ENCODE measurements at places on chromosomes 16 and 17. TPM values are rescaled to one million over a fixed set of nuclear protein-coding genes. Genes with fewer than 3 reads are reported as not detected.

TP53TG3B gene
- polyA plus RNA-seq = not detected

GRCh38 chr17:20263595-20263994, 203.7 kb downstream of the LGALS9B start:
- peak; percentile 38 for DNase-seq

DNA sequence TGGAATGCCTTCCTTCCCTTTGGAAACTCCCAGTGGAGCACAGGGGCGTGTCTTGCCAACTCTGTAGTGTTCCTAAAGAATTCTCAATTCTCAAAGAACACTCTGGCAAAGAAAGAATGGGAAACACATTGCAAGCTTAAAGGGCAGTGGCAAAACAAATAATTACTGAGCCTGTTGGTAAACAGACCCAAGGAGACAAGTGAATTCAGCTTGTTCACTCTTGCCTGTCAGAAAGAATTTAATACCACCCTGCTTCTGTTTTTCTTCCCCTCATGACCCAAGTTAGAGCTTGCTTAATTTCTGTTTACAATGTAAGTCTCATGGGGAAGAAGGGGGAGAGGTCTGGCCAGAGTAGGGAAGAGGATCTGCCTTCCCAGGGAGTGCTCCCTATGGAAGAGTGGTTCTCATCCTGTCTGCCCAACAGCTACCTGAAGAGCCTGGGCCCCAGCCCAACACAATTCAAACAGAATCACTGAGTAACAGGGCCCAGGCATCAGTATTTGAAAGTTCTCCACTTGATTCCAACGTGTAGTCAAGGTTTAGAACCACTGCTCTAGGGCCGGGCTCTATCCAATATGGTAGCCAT, 386.0 kb downstream of the SLC39A11 start:
- DNase-seq = no peak

DNA sequence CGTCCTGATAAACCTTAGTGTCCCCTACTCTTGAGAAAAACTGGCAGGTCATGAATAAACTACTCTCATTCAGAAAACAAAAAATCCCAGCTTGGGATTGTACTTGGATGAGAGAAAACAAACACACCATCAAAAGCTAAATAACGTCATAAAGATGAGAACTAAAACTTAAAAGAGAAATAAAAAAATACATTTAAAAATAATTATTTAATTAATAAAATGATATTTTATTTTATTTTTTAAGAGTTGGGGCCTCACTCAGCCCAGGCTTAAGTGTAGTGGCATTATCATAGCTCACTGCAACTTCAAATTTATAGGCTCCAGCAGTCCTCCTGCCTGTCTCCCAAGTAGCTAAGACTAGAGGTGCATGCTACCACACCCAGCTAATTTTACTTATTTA, 125.4 kb upstream of the CA10 start:
- DNase-seq = no peak

GRCh38 chr17:56624912-56625311, 31.4 kb downstream of the NOG start:
- DNase-seq = no peak

DNA sequence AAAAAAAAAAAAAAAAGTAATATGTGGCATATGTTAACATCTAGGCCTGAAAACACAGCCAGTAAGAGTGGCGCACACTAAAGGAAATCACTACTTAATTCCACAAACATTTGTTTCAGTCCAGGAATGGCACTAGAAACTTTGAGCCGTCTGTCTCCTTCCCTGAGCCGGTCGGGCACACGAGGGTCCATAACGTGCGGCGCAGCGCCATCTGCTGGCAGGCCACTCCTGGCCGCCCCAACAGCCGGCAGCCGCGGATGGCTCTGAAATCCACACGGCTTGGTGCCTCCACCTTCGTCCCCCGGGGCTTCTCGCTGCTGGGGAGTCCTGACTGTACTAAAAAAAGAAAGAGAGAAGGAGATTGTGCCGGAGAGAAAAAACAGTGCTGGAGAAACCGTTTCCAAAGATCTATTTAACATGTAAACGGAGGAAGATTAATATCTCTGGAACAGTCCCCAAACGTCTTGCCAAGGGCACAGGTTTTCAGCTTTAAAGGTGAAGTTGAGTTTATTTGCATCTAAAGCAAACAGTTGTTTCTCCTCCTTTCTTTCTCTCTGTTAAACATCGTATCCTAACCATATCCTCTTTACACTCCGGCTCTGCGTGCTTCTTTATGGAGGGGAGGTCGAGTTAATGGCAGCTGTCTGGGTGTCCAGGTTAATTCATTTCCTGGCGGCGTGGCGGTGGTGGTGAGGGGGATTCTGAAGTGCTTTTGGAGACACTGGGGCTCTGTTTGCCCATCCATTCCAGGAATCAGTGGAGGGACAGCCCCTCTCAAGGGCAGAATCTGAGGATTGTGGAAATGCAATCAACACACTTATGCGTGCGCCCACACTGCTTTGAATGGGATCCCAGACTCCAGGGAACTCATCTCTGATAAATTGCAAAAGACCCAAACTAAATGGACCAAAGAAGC, 611.3 kb upstream of the SALL1 start:
- DNase-seq = peak; percentile 85

GRCh38 chr16:24689128-24689527, 40.3 kb upstream of the TNRC6A start:
- DNase-seq = no peak

DNA sequence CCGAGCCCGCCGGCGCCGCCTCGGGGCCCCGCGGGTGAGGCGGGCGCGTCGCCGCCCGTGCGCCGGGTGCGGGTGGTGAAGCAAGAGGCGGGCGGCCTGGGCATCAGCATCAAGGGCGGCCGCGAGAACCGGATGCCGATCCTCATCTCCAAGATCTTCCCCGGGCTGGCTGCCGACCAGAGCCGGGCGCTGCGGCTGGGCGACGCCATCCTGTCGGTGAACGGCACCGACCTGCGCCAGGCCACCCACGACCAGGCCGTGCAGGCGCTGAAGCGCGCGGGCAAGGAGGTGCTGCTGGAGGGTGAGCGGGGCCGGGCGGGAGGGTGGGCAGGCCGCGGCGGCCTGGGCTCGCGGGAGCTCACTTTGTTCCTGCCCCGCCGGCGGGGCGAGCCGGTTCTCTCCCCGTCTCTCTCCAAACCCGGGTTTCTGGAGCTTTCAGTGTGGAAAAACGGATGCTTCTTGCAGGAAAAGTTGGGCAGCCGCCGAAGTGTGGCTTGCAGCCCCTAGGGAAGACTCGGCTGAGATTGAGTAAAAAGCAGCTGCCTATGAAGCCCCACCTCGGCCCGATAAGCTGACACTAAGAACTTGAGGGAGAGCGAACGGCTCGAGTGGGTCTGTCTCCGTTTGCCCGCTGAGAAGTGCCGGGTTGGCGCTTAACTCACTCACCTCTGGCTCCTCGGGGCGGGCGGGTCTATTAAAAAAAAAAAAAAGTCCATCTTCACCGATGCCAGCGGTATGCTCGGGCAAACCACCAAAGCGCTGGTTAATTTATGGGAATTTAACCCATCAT, 677 bp downstream of the SNTB2 start:
- DNase-seq = no peak

DNA sequence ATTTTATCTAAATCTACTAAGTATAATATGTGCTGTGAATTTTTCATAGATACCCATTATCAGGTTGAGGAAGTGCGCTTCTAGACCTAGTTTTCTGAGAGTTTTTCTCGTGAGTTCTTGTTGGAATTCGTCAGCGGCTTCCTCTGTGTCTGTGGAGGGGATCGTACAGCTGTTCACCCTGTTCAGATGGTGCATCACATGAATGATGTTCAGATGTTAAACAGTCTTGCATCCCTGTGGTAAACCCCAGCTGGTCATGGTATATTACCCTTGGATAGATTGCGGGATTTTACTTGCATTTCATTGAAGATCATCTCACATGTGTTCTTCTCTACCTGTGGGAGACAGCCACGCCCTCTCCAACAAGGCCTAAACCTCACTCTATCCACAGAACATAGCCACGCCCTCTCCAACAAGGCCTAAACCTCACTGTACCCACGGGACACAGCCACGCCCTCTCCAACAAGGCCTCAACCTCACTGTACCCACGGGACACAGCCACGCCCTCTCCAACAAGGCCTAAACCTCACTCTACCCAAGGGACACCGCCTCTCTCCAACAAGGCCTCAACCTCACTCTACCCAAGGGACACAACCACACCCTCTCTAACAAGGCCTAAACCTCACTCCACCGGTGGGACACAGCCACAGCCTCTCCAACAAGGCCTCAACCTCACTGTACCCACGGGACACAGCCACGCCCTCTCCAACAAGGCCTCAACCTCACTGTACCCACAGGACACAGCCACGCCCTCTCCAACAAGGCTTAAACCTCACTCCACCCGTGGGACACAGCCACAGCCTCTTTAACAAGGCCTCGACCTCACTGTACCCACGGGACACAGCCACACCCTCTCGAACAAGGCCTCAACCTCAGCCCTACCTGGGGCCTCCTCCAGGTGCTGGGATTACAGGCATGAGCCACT, 180.2 kb upstream of the CHMP6 start:
- no peak for DNase-seq

GRCh38 chr17:5272322-5272721, 9.8 kb upstream of the RABEP1 start:
- DNase-seq = no peak

DNA sequence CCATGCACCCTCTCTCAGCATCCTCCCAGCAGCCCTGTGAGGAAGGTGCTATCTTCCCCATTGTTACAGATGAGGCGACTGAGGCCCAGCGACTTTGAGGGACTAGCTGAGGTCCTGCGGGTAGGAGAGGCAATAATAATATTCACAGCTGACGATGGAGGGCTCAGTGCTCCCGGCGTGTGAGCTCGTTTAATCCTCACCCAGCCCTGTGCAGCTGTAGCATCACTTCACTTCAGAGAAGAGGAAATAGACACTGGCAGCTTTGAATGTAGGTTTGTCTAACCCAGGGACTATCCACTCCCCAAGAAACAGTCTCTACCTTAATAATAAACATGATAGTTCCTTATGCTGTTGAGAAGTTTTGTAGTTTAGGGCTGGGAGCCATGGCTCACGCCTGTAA, 21.6 kb downstream of the LASP1 start:
- DNase-seq = no peak
